Cerebellum (tissue), 4 donors: ENCODE measurements at places on chromosomes 1 and 21. TPM values are rescaled to one million over a fixed set of nuclear protein-coding genes. Genes with fewer than 3 reads are reported as not detected.

The RHBDL2 gene
- total RNA-seq, result 0.18 TPM

The BSND gene
- 0.09 TPM for total RNA-seq

The CFAP74 gene
- total RNA-seq, result 0.36 TPM

The BEST4 gene
- total RNA-seq, result 0.27 TPM

The GJB5 gene
- not detected for total RNA-seq

The ZFP69B gene
- total RNA-seq, result 16.3 TPM

The FCRLA gene
- total RNA-seq, result not detected

The TMEM54 gene
- 1.8 TPM for total RNA-seq

The GUCA2A gene
- total RNA-seq, result not detected

The VWA5B1 gene
- 2.2 TPM for total RNA-seq

The HTR6 gene
- 0.09 TPM for total RNA-seq

The ADAMTS4 gene
- 2.0 TPM for total RNA-seq

The FAM151A gene
- not detected for total RNA-seq

The NEK2 gene
- total RNA-seq, result 10.3 TPM

The KRTAP19-1 gene
- total RNA-seq, result not detected

The FCRL6 gene
- not detected for total RNA-seq

The TFAP2E gene
- total RNA-seq, result 0.54 TPM

The C1orf210 gene
- total RNA-seq, result not detected

The FNDC5 gene
- total RNA-seq, result 41.5 TPM

The FCER1G gene
- 3.8 TPM for total RNA-seq

The CYP4A11 gene
- total RNA-seq, result 0.36 TPM

The SAMSN1 gene
- total RNA-seq, result 3.8 TPM

The CHODL gene
- 20.8 TPM for total RNA-seq

The RYR2 gene
- 19.4 TPM for total RNA-seq

The NEXN gene
- total RNA-seq, result 3.2 TPM

The PSEN2 gene
- 23.0 TPM for total RNA-seq

The TENT5C gene
- total RNA-seq, result 6.2 TPM

The GBP1 gene
- 0.82 TPM for total RNA-seq

The SLC35F3 gene
- total RNA-seq, result 11.9 TPM

The AKT3 gene
- total RNA-seq, result 141 TPM

The RALGPS2 gene
- total RNA-seq, result 92.8 TPM

The F11R gene
- 8.9 TPM for total RNA-seq

The ZNF593OS gene
- total RNA-seq, result 1.5 TPM

The ADAMTS5 gene
- 5.8 TPM for total RNA-seq

The KRTAP12-2 gene
- not detected for total RNA-seq

The FLG2 gene
- not detected for total RNA-seq

The BMP8B gene
- 1.5 TPM for total RNA-seq

The TEDDM1 gene
- not detected for total RNA-seq

The B3GALNT2 gene
- total RNA-seq, result 37.0 TPM

The OR14I1 gene
- not detected for total RNA-seq

The LAMB3 gene
- 1.00 TPM for total RNA-seq
